ENCODE measurements at places on chromosomes 7 and 10. TPM values are rescaled to one million over a fixed set of nuclear protein-coding genes. Genes with fewer than 3 reads are reported as not detected.

The OR2A5 gene
- total RNA-seq: not detected

The HTR7 gene
- total RNA-seq: 1.7 TPM

The IFIT3 gene
- 8.9 TPM for total RNA-seq

The ADCK2 gene
- total RNA-seq: 43.5 TPM

The INHBA gene
- total RNA-seq: 38.6 TPM

The LGI1 gene
- total RNA-seq: 0.32 TPM

The IGFBP1 gene
- not detected for total RNA-seq

The ACSM6 gene
- not detected for total RNA-seq

The FKBP6 gene
- total RNA-seq: not detected

The AEBP1 gene
- total RNA-seq: 153 TPM

The CCDC172 gene
- not detected for total RNA-seq

The CAMK2B gene
- 0.50 TPM for total RNA-seq

The FANK1 gene
- 2.1 TPM for total RNA-seq

The PPP1R17 gene
- not detected for total RNA-seq

DNA sequence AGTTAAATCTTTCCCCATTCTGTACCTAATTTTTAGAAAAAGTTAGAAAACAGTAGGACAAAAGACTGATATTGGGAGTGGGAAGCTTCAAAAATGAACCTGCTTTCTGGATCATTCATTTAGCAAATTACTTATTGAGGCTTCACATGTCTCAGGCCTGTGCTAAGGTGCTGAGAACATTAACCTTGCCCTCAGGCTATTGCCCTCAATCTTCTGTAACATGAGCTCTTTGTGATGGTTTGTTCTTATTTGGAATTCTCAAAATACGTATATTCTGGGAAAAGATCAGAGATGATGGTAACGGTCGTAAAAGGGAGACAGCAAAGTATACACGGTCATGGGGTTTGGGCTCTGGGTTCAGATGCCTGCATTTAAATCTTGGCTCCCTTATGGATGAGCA, 39.5 kb upstream of the PRKG1 start:
- DNase-seq: no peak
- peaks cover 7% of the 10 kb centered on the region for H3K4me1 ChIP-seq
- H3K4me3 ChIP-seq: no peak overlapping the region

DNA sequence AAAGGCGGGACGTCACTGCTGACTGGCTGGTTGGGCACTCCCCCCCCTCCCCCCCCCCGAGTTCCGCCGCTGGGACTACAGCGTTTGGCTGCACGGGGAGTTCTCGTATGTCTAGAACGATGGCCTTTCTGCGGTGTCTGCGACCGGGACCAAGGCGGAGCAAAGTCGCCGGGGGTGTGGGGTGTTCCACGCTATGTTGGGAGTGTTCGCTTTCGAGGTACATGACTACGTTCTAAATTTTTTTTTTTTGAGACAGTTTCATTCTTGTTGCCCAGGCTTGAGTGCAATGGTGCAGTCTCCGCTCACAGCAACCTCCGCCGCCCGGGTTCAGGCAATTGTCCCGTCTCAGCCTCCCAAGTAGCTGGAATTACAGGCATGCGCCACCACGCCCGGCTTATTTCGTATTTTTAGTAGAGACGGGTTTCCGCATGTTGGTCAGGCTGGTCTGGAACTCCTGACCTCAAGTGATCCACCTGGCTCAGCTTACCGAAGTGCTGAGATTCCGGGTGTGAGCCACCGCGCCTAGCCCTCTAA, 573 bp upstream of the IDI1 start:
- H3K4me1 ChIP-seq: peaks cover 48% of the 10 kb centered on the region
- H3K27ac ChIP-seq: peak overlapping the region; percentile 96
- DNase-seq: no peak

GRCh38 chr10:75803816-75804552, 372.6 kb downstream of the LRMDA start:
- H3K4me3 ChIP-seq: no peak overlapping the region
- peak; percentile 31 for DNase-seq
- no peaks in the 10 kb centered on the region for H3K27me3 ChIP-seq
- no peaks in the 10 kb centered on the region for H3K4me1 ChIP-seq

GRCh38 chr7:78673272-78673671, 780.2 kb downstream of the MAGI2 start:
- H3K27me3 ChIP-seq: no peaks in the 10 kb centered on the region
- no peak for DNase-seq
- no peaks in the 10 kb centered on the region for H3K36me3 ChIP-seq
- H3K27ac ChIP-seq: no peak overlapping the region
- H3K4me3 ChIP-seq: no peak overlapping the region

DNA sequence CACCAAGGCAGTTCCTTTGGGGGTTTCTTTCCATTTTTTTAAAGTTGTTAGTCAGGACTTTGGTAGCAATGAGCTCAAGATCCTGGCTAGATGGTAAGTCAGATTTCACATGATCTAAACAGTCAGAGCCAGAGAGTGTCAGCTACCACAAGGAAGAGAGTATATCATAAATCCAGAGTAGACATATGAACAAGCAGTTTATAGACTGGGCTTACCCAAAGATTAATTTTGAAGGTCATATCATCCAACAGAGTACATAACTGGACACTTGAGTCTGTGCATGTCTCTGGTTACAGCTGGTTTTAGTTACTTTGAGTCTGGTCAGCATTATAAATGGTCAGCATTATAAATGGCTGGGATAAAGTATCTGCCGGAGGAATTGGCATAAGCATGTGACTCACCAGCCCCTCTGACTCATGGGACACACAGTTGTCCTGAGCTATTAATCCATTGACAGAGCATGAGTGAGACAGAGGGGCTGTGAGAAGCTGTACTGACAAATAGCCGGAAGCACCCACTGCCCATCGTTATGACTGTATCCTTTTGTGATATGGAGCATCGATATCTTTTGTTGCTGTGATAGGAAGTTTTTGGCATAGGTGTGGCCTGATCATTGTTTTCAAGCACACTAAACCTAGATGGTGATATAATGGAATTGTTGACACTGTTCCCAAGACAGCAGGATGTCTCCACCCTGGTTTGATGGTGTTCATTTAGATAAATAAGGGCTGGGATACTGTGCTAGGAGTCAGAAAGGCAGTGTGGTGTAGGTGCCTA, 19.3 kb downstream of the PPP1R3C start:
- H3K4me1 ChIP-seq: peaks cover 27% of the 10 kb centered on the region
- peak overlapping the region; percentile 75 for H3K27ac ChIP-seq
- DNase-seq: no peak
- H3K36me3 ChIP-seq: no peaks in the 10 kb centered on the region

- H3K27me3 ChIP-seq: no peaks in the 10 kb centered on the region
- no peak overlapping the region for H3K4me3 ChIP-seq
- H3K36me3 ChIP-seq: no peaks in the 10 kb centered on the region
- no peak for DNase-seq
- H3K27ac ChIP-seq: no peak overlapping the region
- H3K4me1 ChIP-seq: peaks cover 13% of the 10 kb centered on the region
Measured at GRCh38 chr7:27665531-27665930, 2.8 kb upstream of the HIBADH start.

- H3K4me1 ChIP-seq: peaks cover 13% of the 10 kb centered on the region
- no peaks in the 10 kb centered on the region for H3K27me3 ChIP-seq
- DNase-seq: no peak
- no peak overlapping the region for H3K4me3 ChIP-seq
Measured at GRCh38 chr7:112015146-112015545, 191.1 kb downstream of the DOCK4 start.

DNA sequence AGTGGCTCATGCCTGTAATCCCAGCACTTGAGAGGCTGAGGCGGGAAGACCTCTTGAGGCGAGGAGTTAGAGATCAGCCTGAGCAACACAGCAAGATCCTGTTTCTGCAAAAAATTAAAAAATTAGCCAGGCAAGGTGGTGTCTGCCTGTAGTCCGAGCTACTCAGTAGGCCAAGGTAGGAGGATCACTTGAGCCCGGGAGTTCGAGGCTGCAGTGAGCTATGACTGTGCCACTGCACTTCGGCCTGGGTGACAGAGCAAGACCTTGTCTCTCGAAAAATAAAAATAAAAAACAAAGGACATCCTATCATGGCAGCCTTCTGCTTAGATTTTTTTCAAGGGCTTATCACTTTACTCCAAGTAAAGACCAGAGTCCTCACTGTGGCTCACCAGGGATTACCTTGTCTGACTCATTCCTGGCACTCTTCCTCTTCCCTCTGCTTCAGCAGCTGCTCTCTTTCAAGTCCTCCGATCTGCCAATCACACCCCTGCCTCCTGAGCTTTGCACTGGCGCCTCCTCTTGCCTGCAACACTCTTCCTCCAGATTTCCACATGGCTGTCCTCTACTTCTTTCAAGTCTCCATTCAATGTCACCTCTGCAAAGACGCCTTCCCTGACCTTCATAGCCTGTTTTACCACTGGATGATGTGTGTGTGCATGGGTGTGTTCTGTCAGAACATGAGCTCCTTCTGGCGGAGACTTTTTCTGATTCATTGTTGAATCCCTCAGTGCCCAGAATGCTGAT, 7.7 kb downstream of the PRTFDC1 start:
- no peaks in the 10 kb centered on the region for H3K36me3 ChIP-seq
- no peaks in the 10 kb centered on the region for H3K27me3 ChIP-seq
- no peak overlapping the region for H3K4me3 ChIP-seq
- DNase-seq: peak; percentile 84

DNA sequence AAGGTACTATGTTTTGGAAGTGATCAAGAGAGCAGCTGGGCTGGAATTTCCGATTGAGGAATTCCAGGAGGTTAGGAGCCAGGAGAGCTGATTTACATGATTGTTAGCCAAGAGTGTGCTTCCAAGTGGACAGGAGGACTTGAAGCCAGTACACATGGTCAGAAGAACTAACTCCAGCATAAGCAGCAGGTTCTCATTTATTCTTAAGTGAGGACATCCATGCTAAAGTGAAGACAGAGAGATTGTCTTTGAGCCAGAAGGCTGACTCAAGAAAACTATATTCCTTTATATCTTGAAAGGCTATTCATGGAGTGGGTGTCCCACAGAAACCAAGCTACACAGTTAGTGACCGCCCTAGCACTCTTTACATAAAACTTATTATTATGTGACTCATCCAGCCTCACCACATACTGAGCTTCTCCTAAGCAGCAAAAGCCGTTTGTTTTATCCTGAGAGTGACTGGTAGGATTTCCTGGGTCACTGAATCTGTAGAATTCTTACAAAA, 56.7 kb upstream of the SEMA3A start:
- H3K27ac ChIP-seq: no peak overlapping the region
- H3K27me3 ChIP-seq: no peaks in the 10 kb centered on the region
- no peak for DNase-seq
- H3K36me3 ChIP-seq: no peaks in the 10 kb centered on the region
- H3K4me1 ChIP-seq: no peaks in the 10 kb centered on the region

DNA sequence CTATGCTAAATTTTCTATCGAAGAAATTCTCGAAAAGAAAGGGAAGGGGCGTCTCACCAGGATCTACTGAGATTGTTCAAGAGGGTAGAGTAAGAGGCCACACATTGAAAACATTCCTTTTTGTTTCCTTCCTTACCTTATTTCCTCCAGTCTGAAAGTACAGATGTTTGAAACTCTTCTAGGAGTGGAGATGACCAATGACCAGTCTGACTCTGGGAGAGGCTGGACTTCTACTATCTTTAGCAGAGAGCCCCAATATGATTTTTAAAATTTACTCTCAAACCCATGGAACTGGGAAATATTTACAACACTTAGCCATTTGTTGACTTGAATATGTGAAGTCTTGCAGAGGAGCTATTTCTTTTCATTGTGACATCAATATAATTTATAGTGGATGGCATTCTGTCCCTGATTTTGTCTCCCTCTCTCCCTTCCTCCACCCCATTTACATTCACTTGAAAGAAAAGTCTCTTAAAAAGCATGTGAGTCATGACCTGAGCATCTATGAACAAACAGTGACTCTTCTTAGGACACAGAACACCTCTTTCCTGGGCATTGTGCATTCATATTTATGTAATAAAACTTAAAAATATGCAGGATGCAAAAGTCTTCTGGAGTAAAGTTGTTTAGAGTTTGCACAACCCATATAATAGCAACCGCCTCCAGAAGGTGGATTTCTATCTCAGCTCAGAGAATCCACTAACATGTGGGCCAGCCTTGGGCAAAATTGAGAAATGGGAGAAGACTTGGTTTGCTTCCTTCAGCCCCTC, 31.2 kb upstream of the BMPER start:
- no peak overlapping the region for H3K27ac ChIP-seq
- peak; percentile 7 for DNase-seq
- H3K4me3 ChIP-seq: no peak overlapping the region
- H3K36me3 ChIP-seq: no peaks in the 10 kb centered on the region
- H3K4me1 ChIP-seq: peaks cover 5% of the 10 kb centered on the region
- no peaks in the 10 kb centered on the region for H3K27me3 ChIP-seq

- no peaks in the 10 kb centered on the region for H3K27me3 ChIP-seq
- H3K27ac ChIP-seq: no peak overlapping the region
- peak; percentile 45 for DNase-seq
- no peaks in the 10 kb centered on the region for H3K4me1 ChIP-seq
- peaks cover 4% of the 10 kb centered on the region for H3K36me3 ChIP-seq
Measured at GRCh38 chr7:30525429-30525828, 20.8 kb upstream of the GGCT start.
